Stimulated activated CD8-positive, alpha-beta memory T cell treated with anti-CD3 and anti-CD28 coated beads, Interleukin-4, amount 100 ng/mL, for 1 hour (primary cell): ENCODE measurements at places on chromosomes 4 and X.

GRCh38 chr4:123304151-123304964 is 92.2 kb upstream of the SPRY1 start:
- no peak for DNase-seq

GRCh38 chr4:105630670-105631655 is 77.5 kb downstream of the INTS12 start:
- no peak for DNase-seq

DNA sequence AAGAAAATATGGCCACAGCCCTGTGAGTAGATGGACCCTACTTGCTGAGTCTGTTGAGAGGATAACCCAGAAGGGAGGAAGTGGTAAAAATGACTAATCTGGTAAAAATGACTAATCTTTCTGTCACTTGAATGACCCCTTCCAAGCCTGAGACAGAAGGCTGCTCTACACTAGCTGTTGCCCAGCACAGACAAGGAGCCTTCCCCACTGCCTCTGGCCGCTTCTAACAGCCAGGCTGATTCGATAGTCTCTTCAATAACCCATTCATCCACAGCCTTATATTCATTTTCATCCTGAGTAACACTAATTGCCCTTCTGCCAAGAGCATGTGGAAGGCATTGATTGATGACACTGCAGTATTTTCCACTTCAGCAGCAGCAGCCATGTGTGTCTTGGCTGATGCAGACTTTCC is 18.4 kb downstream of the MAGEB17 start:
- DNase-seq = no peak

- no peak for DNase-seq
Measured at GRCh38 chr4:173565281-173565680, 35.3 kb upstream of the HAND2 start.

DNA sequence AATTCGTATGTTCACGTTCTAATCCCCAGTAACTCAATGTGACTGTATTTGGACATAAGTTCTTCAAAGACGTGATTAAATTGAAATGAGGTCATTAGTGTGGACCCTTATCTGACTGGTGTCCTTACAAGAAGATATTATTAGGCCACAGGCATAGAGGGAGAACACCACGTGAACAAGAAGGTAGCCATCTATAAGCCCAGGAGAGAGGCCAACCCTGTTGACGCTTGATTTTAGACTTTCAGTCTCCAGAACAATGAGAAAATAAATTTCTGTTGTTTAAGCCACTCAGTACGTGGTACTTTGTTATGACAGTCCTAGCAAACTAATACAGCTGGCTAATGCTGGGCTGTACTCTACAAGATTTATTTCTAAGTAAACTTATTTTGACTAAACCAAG is 1.5 kb upstream of the EIF1AX start:
- no peak for DNase-seq

GRCh38 chr4:119725688-119726330 is 97.2 kb upstream of the PDE5A start:
- no peak for DNase-seq

DNA sequence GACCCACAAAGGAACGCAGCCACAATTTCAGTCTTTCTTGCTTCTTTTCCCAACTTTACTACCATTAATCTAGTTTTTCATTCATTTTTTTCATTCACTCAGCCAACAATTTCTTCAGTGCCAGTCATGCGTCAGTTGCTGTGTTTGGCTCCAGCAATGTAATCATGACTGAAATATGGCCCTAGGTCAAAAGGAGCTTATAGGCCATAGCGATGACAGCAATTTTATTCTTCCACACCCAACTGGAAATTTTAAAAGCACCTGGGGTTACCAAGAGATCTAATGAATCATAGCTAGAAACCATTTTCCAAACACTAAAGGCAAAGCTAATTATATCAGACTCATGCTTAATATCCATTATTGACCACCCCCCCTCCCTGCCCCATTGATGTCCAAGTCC is 29.8 kb upstream of the C1QTNF7 start:
- no peak for DNase-seq

DNA sequence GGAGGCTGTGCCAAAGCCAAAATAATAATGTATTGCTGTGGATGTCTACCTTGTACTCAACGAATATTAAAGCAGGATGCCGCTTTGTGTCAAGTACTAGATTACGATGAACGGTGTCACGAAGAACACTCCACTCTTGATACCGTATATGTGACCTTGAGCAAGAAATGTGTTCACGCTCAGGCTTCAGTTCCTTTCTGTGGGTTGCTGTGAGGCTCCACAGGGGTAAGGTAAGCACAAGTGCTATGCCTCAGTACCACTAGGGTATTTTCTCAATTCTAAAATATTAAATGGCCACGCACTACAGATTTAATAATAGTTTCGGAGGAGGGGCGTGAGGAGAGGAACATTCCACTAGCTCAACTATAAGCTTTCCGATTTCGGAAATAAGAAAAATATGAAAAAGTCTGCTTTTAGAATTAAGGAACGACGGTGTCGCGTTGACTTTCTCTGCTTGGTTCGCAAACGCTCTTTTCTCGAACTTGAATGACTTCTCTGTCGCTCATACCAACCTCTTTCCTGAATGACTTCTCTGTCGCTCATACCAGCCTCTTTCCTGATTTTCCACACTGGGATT is 607 bp upstream of the SCOC start:
- DNase-seq = no peak

- DNase-seq = no peak
Measured at GRCh38 chr4:149291463-149291862, 524.2 kb downstream of the IQCM start.
